ENCODE measurements at places on chromosomes 7 and 10.

- no peak for DNase-seq
Observed at GRCh38 chr10:76973091-76974016, 664.3 kb downstream of the KCNMA1 start.

DNA sequence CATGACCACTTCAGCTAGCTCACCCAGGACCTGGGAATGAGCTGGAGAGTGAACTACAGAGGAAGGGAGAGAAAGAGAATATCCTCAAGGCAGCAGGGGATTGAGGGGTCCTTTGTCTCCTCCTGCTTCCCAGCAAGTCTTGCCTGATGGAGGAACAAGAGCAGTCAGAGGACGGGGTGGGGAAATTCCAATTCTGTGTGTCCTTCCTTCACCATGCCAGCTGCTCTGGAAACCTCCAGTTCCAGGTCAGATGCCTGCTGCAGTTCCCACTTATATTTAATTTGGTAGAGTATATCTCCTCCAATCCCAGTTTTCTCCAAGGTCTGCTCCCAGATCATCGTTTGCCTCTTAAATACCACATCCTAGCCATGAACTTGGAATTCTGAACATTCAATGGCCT, 21.4 kb upstream of the LEP start:
- no peak for DNase-seq

DNA sequence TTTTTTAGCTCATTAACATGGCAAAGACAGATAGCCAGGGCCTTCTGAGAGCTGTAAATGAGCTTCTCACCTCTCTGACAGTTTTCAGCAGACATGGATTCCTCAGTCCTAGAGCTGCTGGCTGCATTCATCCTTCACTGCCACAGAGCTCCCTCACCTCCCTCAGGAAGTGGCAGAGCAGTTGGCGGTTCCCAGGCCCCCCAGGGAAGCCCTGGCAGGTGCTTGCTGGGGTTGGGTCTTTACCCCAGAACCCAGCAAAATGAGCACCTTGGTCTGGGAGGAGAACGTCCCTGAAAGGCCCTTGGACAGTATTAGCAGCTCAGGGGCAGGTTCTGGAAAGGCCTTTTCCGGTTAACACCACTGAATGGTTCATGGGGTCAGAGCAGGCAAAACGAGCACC, 288.0 kb downstream of the PTPRN2 start:
- no peak for DNase-seq

- no peak for DNase-seq
Observed at GRCh38 chr10:60835049-60835448, 56.8 kb downstream of the CDK1 start.

DNA sequence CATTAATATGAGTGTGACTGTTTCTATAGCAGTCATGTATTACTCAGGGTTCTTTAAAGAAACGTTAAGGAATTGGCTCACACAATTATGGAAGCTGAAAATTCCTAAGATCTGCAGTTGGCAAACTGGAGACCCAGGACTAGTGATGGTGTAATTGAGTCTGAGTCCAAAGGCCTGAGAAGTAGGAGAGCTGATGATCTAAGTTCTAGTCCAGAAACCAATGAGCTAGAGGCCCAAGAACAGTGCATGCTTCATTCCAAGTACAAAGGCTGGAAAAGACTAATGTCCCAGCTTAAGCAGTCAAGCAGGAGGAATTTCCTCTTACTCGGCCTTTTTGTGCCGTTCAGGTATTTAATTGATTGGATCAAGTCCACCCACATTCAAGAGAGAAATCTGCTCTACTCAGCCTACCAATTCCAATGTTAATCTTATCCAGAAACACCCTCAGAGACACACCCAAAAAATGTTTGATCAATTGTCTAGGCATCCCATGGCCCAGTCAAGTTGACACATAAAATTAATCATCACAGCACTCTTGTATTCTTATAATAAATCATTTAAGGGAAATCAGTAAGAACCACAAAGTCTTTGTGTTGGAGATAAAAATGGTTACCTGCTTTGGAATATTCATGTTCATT, 312.1 kb downstream of the PRKG1 start:
- DNase-seq, result no peak

DNA sequence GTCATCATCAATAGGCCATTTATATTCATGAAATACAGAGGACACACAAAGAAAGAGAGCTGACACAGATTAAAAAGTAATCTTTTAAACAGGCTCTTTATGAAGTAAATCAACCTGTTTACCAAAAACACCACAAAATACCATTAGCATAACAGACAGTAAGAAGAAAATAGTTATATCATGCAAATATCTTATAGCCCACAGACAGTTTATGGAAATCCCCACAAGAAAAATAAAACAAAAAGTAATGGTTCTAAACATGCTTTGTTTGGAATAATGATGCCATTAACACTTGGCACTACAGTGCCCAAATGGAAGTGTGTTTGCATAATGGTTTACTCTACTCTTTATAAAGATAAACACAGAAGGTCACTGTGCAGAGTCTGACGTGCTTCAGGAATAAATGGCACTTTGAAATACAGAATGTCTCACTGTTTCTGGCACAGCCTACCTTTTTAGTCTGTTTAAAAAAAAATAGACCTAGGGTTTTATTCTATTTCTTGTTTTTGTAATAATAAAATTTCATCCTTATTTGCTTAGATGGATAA, 30.1 kb downstream of the SEMA3D start:
- no peak for DNase-seq

- DNase-seq, result no peak
Observed at GRCh38 chr7:156943091-156944041, 6.1 kb upstream of the NOM1 start.

DNA sequence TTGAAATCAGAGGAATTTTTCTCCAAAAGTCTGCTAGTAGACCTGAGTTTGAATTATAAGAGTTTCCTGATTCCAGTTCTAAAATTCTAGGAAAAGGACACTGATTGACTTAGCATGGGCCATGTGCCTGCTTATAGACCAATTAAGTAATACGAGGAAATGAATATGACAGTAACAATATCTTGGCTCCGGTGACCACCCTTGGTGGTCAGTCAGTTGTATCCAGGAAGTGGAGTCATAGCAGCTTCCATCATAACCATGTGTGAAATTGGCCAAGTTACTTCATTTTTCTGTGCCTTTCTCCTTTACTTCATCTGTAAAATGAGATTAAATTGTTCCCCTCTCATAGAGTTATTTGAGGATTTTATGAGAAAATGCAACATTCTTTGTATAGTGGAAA, 66.9 kb downstream of the MTPAP start:
- DNase-seq, result no peak

GRCh38 chr10:88865281-88865876, 13.7 kb upstream of the ANKRD22 start:
- DNase-seq, result no peak

DNA sequence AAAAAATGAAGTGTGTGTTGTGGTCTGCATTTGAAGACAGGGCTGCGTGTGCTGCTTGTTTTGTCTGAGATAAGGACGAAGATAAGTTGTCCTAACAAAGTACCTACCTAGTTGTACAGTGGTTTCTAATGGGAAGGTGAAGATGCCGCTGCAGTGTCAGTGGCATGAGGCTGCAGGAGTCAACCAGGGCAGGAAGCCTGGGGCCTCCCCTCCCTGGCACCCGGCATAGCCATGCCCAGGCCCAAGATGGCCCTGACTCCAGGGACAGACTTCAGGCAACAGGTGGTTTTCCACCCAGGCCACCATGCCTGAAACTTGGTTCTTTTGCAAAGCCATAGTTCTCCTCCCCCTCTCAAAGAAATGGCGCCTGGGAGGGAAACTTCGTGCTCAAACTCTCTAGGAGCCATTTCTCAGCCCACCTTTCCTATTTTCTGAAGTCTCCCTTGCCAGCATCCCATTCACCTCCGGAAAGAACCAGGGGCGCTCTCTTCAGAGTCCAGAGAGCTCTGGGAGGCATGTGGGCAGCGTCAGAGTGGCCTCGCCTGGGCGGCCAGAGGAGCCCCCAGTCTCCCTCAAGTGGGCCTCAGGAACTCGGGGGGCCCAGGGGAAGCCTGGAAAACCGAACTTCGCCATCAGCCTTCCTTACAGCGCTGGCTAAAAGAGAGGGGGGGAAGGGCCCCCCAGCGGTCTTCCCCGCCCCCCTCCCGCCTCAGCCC, 2.1 kb upstream of the KAT6B start:
- DNase-seq, result peak; percentile 14

DNA sequence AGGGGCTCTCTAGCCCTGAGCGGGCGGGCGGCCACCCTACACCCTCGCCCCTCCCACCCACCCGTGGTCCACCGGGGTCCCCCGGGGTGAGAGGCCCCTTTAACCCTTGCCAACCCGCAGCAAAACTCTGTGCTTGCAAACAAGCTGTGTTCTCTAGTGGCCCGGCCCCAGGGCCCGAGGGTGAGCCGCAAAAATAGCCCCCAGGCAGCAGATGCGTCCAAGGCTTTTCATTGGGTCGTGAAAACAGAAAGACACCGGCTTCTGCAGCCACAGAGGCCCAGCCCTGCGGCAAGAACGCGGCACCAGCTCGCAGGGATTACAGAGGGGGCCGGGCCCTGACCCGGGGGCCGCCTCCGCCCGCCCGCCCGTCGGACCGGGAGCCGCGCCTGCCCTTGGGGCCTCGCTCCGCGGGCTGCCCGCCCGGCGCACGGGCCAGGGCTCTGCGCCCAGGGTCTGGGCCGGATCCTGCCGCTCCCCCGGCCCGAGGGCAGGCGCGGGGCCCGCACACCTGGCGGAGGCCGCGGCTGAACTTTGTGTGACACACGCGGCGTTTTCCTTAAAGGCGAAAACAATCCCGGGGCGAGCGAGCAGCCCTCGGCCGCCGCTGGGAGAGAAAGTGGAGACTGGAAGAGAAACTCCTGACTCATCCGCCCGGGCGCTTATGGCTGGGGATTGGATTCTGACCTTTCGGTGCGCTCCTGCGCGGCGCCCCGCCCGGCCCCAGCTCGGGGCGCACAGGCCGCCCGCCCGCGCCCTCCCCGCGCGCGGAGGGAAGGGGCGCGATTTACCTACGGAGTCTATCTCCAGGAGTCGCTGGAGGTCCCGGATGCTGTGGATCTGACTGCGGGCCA, 2.8 kb downstream of the PDGFA start:
- no peak for DNase-seq

GRCh38 chr7:138666385-138666784, 34.8 kb downstream of the SVOPL start:
- no peak for DNase-seq

DNA sequence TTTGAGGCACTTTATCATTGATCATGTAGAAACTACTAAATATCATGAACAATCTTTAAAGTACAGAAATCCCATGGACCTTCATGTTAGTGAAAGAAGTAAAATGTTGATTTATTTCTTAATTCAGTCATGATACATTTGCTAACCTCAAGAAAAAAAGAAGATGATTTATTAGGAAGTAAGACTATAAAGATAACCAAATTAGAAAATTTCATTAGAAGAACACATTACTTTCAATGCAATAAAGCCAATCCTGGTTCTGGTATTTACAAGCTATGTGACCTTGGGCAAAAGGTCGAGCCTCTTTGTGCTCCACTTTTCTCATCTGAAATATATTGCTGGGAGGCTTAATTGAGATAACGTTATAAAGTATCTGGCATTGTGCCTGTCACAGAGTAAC, 365.0 kb downstream of the KIF20B start:
- DNase-seq, result no peak

- DNase-seq, result no peak
Observed at GRCh38 chr7:106236065-106236464, 48.7 kb downstream of the NAMPT start.

DNA sequence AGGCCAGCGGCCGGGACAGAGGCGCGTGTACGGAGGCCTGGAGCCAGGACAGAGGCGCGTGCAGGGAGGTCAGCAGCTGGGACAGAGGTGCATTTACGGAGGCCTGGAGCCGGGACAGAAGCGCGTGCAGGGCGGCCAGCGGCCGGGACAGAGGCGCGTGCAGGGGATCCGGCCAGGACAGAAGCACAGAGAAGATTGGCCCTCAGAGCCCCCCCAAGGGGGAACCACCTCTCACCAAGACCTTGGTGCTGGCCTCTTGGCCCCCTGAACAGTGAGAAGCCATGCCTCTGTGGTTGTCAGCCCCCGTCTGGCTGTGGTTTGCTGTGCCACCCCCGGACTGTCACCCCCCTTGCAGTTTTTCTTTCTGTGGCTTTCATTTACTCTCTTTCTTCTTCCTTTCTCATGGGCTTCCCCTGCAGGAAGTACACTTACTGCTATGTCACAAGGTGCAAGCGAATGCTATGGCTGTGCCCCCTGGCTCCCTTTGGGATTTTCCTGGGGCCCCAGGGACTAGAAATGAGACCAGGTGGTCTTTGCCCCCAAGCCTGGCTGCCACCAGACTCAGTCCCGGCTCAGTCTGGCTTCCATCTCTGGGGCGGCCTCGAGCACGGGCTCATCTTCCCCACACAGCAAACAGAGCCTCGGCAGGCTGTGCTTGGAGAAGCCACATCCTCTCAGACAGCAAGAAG, 41.1 kb downstream of the INSIG1 start:
- no peak for DNase-seq

DNA sequence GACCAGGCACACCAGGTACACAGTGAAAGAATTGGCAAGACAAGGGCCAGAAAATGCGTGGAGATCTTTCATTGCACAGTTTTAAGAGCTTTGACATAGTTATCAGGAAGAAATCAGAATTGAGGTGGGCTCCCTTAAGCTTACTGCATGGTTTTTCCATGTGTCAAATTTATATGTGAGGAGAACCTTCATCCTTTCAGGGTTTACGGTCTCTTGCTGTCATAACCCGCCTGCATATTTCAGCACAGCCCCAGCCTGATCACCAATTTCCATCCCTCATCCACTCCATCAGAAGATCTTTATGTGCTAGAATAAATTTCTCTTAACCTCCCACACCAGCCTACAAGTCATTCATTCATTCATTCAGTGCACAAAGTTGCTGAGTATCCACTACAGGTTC, 373.1 kb downstream of the KCNMA1 start:
- DNase-seq, result no peak

DNA sequence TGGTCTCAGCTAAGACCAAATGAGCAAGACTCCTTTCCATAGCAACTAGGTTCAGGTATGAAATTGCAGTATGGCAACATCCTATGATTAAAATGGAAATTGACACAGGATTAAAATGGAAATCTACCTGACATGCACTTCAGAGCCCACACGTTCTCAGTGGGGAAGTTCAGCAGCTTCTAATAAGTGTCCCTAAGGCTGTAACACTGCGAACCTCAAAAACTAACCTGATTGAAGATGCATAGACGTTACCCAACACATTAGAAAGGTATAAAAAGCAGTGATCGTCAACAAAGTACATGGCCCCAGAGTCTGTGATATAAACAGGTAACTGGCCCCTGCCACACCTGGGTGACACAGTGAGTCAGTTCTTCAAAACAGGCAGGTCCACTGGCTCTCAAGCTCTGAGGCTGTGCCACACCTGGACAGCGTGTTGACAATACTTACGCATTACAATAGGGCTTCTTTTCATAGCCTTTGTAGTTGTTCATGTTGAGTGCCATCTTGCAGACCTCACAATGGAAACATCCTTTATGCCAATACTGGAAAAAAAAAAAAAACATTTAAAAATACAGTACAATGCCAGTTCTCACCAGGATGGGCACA, 274.9 kb upstream of the NEBL start:
- DNase-seq, result no peak

- no peak for DNase-seq
Observed at GRCh38 chr7:93622036-93623033, 47.8 kb upstream of the CALCR start.

GRCh38 chr7:96388166-96388565, 66.3 kb upstream of the SLC25A13 start:
- no peak for DNase-seq
